Right ventricle myocardium inferior (tissue), 1 donor: ENCODE measurements at places on chromosomes 2 and 18. TPM values are rescaled to one million over a fixed set of nuclear protein-coding genes. Genes with fewer than 3 reads are reported as not detected.

Gene CFAP221
- 0.51 TPM for total RNA-seq

Gene EML6
- total RNA-seq, result 0.16 TPM

Gene TSPYL6
- not detected for total RNA-seq

Gene SULT1C2
- total RNA-seq, result 0.87 TPM

Gene CHRNG
- total RNA-seq, result not detected

Gene DPP4
- 5.4 TPM for total RNA-seq

Gene ICOS
- total RNA-seq, result not detected

Gene TRABD2A
- 0.73 TPM for total RNA-seq

Gene FHOD3
- total RNA-seq, result 350 TPM

Gene ALMS1
- total RNA-seq, result 7.9 TPM

Gene LDLRAD4
- total RNA-seq, result 29.6 TPM

Gene CRYBA2
- not detected for total RNA-seq

Gene NXPH2
- total RNA-seq, result not detected

Gene GAD1
- total RNA-seq, result not detected

Gene ITGB6
- 5.0 TPM for total RNA-seq

Gene FEV
- not detected for total RNA-seq

Gene MBOAT2
- 13.9 TPM for total RNA-seq

Gene SPC25
- 0.60 TPM for total RNA-seq

Gene FLACC1
- 6.5 TPM for total RNA-seq

Gene CNGA3
- total RNA-seq, result not detected

Gene IGFBP5
- 156 TPM for total RNA-seq

Gene CAPN13
- total RNA-seq, result not detected

Gene C1GALT1C1L
- total RNA-seq, result 0.62 TPM

Gene CFC1
- total RNA-seq, result not detected

Gene NYAP2
- total RNA-seq, result not detected

Gene OTOS
- not detected for total RNA-seq

Gene DSG3
- not detected for total RNA-seq

Gene FAP
- total RNA-seq, result 0.62 TPM

Gene CIAO1
- total RNA-seq, result 59.9 TPM

Gene CNDP1
- not detected for total RNA-seq

Gene ZSCAN30
- 9.5 TPM for total RNA-seq

Gene NEMP2
- total RNA-seq, result 3.5 TPM

Gene CD302
- total RNA-seq, result 21.9 TPM

Gene APOB
- 12.5 TPM for total RNA-seq

Gene VWA3B
- 0.38 TPM for total RNA-seq

Gene SF3B1
- total RNA-seq, result 126 TPM

Gene PLB1
- total RNA-seq, result 3.0 TPM

Gene ATP8B1
- 5.0 TPM for total RNA-seq

Gene ST6GAL2
- 0.38 TPM for total RNA-seq

Gene C2orf78
- total RNA-seq, result not detected

Gene TMEM178A
- 3.0 TPM for total RNA-seq

Gene TRIM54
- 282 TPM for total RNA-seq

Gene NT5C1B
- not detected for total RNA-seq

Gene LRP1B
- not detected for total RNA-seq

Gene AGAP1
- total RNA-seq, result 23.5 TPM

Gene KDSR
- total RNA-seq, result 32.3 TPM

Gene MARCO
- total RNA-seq, result 19.7 TPM

Gene VRK2
- 29.4 TPM for total RNA-seq

Gene OBSL1
- total RNA-seq, result 158 TPM

Gene SERPINB4
- not detected for total RNA-seq

Gene SH3BP4
- 9.3 TPM for total RNA-seq

Gene LBX2
- 0.43 TPM for total RNA-seq

Gene SEPTIN2
- 150 TPM for total RNA-seq

Gene TAF4B
- 1.2 TPM for total RNA-seq

Gene ALPI
- not detected for total RNA-seq
